ENCODE measurements at places on chromosomes 5 and 9. TPM values are rescaled to one million over a fixed set of nuclear protein-coding genes. Genes with fewer than 3 reads are reported as not detected.

Gene C5orf58
- total RNA-seq, result not detected

Gene ACSL6
- total RNA-seq, result not detected

Gene CD72
- total RNA-seq, result 1.1 TPM

Gene DELE1
- 43.8 TPM for total RNA-seq

GRCh38 chr9:114782586-114782985 lies 23.3 kb downstream of the TNFSF15 start:
- no peak for DNase-seq

DNA sequence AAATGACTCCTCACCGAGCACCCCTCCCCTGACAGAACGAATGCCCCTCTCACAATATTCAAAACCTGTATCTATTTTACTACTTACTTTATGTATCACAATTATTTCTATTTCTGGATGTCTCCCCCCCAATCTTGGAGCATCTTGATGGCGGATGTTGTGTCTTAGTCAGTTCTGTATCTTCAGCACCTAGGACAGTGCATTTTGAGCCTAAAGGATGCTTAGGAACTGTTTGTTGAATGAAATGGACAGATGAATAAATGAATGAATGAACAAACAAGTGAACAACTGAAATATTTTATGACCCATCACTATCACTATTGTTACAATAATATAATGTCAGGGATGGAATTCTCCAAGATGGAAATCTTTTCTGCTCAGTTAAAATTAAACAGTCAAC lies 295.7 kb downstream of the DNAH5 start:
- DNase-seq, result no peak

DNA sequence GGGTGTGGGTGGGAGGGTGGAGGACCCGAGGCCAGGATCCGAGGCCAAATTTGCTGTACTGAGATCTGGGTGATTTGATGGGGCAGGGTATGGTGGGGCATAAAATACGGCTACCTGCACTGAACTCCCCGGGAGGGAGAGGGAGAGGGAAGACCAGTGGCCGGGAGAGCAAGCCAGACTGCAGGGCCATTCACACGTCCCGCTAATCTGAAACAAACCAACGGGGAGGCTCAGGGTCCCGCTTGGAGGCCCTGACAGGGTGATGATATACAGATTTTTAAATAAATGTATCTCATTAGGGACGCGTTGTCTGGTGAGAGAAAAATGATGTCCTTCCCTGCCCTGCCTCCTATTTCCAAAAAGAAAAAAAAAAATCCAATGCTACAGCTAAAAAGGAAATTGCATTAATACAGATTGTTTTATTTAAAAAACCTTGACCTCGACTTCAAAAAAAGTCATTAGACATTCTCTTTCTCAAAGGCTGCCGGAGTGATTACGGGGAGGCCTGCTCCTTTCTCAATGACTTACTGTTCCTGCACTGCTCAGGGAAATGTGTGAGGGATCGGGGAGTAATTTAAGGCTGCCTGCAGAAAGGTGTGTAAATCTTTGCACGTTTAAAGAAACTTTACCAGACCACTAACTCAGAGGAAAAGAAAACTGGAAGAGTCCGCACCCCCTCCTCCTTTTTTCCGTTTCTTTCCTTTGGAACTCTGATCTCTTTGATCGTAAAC lies 11.5 kb upstream of the PRRX2 start:
- DNase-seq, result no peak

- no peak for DNase-seq
Observed at GRCh38 chr9:95078939-95079338, 238.6 kb downstream of the FANCC start.
